Activated T-helper 1 cell treated with anti-CD3 and anti-CD28 coated beads, Interleukin-12 subunit alpha, Interleukin-12 subunit beta, Interleukin-2, Interleukin-4 antibody, amounts not matched to agents 30 ng/mL and 10 ng/mL and 1 ng/mL, durations not matched to agents 14 hours and 24 hours and 36 hours (primary cell): ENCODE measurements at places on chromosomes 5 and 9. TPM values are rescaled to one million over a fixed set of nuclear protein-coding genes. Genes with fewer than 3 reads are reported as not detected.

CCL28 gene
- total RNA-seq: 7.5 and 7.8 TPM in 2 replicates

RARS1 gene
- total RNA-seq: 137 and 145 TPM in 2 replicates

PAPPA gene
- total RNA-seq: not detected in 2 replicates

ZFP2 gene
- total RNA-seq: 0.07 and 0.41 TPM in 2 replicates

RORB gene
- total RNA-seq: 0.05 TPM in 1 of 2 replicates, not detected in the other

ECM2 gene
- not detected in 2 replicates for total RNA-seq

OR1N1 gene
- not detected in 2 replicates for total RNA-seq

MBLAC2 gene
- 5.0 and 5.7 TPM in 2 replicates for total RNA-seq

ZNF366 gene
- total RNA-seq: not detected in 2 replicates

FRMD3 gene
- total RNA-seq: 0.34 and 0.37 TPM in 2 replicates

TMEM38B gene
- total RNA-seq: 11.9 and 13.8 TPM in 2 replicates

GLRA1 gene
- not detected in 2 replicates for total RNA-seq

NEUROG1 gene
- not detected in 2 replicates for total RNA-seq

SHOC1 gene
- total RNA-seq: not detected in 2 replicates

GADD45G gene
- total RNA-seq: 36.6 and 37.2 TPM in 2 replicates

ARHGEF37 gene
- total RNA-seq: 0.70 and 0.86 TPM in 2 replicates

CDKN2B-AS1 gene
- 1.2 and 1.4 TPM in 2 replicates for total RNA-seq

CDC20B gene
- not detected in 2 replicates for total RNA-seq

C8G gene
- 0.56 and 1.5 TPM in 2 replicates for total RNA-seq

HNRNPK gene
- 861 and 865 TPM in 2 replicates for total RNA-seq

IL13 gene
- total RNA-seq: 294 and 308 TPM in 2 replicates

FAM240B gene
- not detected in 2 replicates for total RNA-seq

IL3 gene
- total RNA-seq: 94.6 and 98.5 TPM in 2 replicates

INSYN2B gene
- total RNA-seq: not detected in 2 replicates

CDH18 gene
- not detected in 2 replicates for total RNA-seq

UNC5A gene
- not detected in 2 replicates for total RNA-seq

ENHO gene
- total RNA-seq: not detected in 2 replicates

SLC34A1 gene
- total RNA-seq: 0.26 TPM in 1 of 2 replicates, not detected in the other

RNF208 gene
- 9.3 and 11.0 TPM in 2 replicates for total RNA-seq

PCDHB5 gene
- total RNA-seq: not detected in 2 replicates

PCAT7 gene
- not detected in 2 replicates for total RNA-seq

PCDHB9 gene
- not detected in 2 replicates for total RNA-seq

SVEP1 gene
- total RNA-seq: not detected in 2 replicates

SLC1A3 gene
- not detected in 2 replicates for total RNA-seq

IL7R gene
- total RNA-seq: 47.2 and 50.8 TPM in 2 replicates

PLAC8L1 gene
- 0.37 and 0.99 TPM in 2 replicates for total RNA-seq

C9orf50 gene
- total RNA-seq: not detected in 2 replicates
